ENCODE measurements at places on chromosomes 11 and 22.

DNA sequence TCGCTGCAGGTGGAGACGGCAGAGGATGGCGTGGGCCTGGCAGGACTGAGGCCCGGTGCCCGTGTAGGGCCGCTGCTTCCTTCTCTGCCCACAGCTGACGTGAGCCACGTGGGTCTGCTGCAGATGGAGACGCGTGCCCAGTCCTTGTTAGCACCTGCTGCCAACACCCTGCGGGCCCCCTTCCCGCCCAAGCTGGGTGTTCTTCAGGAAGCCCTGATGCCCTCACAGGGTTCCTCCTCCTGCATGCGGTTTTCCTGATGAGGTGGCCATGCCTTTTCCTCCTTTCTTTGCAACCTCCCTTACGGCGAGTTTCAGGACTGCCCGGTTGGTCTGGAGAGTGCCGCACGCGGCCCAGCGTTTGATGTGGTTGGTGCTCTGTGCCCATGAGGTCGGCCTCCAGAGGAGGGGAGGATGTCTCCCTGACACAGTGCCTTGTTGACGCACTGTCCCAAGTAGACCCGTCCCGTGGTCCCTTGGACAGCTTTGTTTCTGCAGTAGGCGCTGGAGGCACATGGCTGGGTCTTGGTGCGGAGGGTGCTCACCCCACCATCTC lies 44.7 kb downstream of the AP2A2 start:
- peak; percentile 5 for DNase-seq

- no peak for DNase-seq
Measured at GRCh38 chr22:22364207-22364606, 119.6 kb downstream of the VPREB1 start.

DNA sequence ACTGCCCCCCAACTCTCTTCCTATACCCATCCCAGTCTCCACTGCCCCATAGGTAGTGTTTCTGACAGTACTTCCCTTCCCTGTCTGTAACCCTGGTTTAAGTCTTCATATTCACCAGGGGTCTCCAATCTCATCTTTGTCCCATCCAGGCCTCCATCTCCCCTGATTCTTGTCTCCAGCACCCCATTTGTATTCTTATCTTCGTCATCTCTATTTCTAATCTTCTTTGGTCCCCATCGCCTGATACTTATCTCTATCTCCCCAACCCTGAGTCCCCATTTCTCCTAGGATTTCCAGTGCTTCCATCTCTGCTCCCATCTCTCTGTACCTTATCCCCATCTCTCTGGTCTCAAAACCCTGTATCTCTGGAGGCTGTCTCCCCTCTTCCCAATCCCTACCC lies 1.8 kb downstream of the PHOX2A start:
- no peak for DNase-seq

DNA sequence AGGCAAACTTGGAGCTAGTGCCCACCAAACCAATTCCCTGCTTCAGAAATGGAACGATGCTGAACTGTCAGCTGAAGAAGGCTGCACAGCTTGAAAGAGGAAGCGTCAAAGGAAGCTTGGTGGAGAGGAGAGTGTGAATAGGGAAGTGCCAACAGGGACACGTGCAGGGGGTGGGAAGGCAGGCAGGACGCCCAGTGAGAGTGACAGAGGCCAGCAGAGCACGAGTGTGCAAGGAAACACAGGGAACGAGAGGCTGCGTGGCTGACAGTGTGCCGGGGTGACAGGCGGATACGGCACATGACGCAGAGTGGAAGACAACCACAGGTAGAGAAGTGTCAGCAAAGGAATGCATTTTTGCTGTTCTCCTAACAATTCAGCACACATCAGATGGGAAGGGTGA lies 196.4 kb downstream of the LARGE1 start:
- no peak for DNase-seq

- DNase-seq: no peak
Measured at GRCh38 chr11:72575533-72576242, 98.5 kb downstream of the PDE2A start.

DNA sequence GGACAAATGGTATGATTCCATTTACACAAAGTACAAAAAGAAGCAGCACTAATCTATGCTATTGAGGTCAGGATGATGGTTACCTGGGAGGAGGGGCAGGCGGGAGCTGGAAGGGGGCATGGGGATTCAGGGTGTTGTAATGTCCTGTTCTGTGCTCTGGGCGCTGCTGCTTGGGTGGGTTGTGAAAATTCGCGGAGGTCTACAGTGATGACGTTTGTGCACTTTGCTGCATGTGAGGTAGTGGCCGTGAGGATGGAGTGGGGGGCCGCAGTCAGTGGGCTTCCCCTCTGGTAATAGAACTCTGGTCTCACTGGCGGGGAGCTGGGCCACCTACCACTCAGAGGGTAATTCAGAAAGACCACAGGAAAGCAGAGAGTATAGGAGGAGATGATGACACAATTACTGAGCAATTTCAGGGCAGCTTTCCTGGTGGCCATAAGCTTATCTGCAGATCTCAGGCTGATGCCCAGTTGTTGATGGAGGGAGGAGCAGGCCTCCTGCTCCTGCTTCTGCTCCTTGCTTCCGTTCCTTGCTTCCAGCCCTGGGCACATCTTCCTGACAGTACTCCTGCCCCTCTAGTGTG lies 121.5 kb downstream of the CEP164 start:
- DNase-seq: no peak

GRCh38 chr11:25211635-25212254 lies 714.9 kb downstream of the LUZP2 start:
- no peak for DNase-seq

DNA sequence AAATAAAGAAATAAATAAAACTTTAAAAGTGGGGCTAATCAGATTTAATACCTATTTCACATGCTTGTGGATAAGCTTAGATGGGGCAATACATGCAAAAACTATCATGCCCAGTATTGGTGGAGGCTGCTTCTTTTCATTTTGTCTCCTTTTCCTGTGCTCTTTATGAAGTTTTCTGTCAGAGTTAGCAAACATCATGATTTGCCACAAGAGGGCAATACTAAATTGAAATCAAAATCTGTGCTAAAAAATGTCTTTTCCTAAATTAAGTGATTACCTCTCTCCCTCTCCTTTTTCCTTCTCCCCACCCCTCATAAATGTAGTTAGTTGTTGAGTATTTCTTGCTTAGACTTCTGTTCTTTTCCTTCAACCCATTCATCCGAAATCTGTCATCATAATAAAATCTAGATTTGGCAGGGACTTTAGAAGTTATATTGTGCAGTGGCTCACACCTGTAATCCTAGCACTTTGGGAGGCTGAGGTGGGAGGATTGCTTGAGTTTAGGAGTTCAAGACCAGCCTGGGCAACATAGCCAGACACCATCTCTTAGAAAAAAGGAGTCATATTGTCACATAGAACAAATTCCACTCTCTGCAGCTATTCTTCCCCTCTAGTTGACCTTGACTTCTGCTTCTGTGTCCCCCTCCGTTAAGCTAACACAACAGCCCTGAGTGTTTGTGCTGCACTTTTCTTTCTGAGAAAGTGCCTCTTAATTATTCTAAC lies 4.7 kb upstream of the ARHGAP42 start:
- DNase-seq: peak; percentile 12

GRCh38 chr11:122672892-122673291 lies 17.4 kb downstream of the UBASH3B start:
- no peak for DNase-seq

DNA sequence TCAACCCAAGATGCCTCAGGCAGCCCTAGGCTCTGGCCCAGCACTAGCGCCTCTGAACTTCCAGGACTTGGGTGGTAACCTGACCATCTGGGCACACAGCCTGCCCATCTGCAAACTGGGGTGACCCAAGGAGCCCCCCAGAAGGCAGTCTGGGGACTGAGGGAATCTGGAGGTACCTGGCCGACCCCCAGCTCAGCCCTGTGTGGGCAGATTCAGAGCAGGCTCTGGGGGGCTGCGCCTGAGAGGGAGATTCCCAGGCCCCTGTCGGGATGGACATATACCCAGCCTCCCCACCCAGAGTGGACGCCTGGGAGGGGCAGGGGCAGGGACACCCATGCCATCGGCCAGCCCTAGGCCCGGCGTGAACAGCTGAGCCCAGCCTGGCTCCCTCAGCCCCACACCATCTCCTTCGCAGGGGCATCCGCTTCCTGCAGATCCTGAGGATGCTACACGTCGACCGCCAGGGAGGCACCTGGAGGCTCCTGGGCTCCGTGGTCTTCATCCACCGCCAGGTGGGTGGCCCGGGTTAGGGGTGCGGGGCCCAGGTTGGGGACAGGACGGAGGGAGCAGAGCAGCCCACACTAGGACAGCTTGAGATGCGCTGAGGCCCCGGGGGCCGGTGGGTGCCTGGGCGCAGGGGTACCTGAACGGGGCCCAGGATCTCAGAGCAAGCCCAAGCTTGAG lies 126.9 kb downstream of the KCNQ1 start:
- DNase-seq: no peak

DNA sequence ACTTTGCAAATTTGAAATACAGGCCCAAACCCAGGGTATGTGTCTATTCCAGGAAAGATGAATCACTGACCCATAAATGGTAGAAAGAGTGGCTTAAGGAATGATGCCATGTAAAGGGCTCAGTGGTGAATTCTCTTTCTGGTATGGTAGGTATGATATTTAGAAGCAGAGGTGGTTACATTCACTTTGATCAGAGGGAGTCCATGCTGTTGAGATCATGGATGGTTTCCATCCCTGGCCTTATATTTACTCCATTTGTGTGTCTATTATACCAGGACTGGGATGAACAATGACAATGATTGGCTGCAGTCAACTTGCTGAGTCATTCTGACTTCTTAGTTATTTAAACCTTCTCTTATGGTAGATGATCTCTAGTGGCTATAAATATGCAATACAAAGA lies 419.8 kb upstream of the LRRC4C start:
- DNase-seq: no peak

- no peak for DNase-seq
Measured at GRCh38 chr22:20750461-20751184, 23.3 kb upstream of the SERPIND1 start.

- no peak for DNase-seq
Measured at GRCh38 chr11:66637557-66638176, 836 bp upstream of the RBM4 start.

DNA sequence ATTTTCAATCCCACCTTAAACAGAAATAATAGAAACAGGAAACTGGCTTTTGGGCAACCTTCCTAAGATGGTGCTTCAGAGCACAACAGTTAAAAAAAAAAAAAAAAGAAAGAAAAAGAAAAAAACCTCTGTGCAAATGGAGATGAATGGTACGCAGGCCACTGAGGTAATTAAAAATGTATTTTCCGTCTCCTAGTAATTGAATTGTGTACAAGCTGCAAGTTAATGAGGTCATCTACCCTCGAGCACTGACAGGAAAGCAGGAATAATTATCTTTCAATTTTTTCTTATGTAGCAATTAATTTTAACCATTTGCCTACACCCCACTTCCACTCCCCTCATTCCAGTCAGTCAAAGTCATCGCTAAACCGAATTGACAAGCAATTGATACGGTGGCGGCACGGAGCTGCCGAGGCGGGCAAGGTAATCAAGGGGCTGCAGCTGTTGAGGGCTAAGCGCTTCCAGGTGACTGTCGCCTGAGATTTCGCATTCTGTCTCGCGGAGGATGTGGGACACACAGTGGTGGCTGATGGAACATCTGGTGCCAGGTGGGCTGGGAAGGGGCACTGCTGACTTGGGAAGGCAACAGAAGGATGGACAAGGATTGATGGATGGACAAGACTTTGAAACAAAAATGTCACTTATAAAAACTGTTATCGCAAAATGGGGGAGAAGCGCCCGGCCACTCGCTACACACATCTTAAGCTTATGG lies 109.4 kb downstream of the RCN1 start:
- DNase-seq: peak; percentile 38

GRCh38 chr11:131483453-131483852 lies 113.0 kb downstream of the NTM start:
- DNase-seq: no peak

GRCh38 chr11:60977836-60978235 lies 6.4 kb downstream of the CD6 start:
- DNase-seq: no peak

DNA sequence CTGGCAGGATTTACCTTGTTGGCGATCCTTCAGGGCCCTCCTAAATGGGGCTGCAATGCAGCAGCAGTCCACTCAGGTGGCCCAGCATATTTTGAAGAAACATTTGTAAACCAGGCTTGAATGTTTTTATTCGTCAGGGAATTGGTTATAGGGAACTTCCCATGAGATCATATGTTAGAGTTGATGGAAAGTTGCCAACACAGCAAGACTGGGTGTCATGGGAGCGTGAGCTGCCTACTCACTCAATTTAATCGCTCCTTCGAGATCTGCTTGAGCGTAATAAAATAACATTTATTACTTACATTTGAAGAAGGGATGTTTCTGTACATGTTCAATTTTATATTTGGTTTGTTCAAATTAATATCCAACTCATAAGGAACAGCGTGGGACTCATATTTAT lies 19.4 kb downstream of the OR2AT4 start:
- DNase-seq: no peak

DNA sequence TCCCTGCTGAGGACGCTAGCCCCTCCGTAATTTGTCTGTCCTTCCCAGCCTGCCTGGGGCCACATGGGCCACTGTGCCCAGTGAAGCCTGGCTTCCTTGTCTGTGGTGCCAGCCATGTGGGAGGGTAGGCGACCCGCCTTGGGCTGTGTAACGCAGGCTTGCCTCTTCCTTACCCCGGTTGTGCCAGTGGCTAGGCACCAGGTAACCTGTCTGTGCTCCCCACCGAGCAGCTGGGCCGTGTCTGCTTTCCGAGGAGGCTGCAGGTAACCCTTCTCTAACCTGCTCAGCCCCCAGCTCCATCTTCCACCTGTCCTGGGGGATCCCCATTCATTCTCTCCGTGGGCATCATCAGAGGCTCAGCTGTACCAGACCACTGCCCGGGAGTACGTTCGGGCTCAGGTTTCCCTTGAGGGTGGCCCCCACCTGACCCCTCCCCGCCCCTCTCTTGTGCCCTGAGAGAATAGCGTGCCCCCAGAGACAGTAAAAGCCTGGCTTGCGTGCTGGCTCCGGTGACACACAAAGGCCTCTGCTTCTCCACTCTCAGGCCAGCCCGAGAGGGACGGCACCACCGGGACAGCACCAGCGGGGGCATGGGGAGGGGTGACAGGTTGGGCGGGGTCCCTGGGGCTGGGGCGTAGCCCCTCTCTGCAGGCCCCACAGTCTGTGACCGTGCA lies 79.1 kb downstream of the CDKN1C start:
- no peak for DNase-seq

DNA sequence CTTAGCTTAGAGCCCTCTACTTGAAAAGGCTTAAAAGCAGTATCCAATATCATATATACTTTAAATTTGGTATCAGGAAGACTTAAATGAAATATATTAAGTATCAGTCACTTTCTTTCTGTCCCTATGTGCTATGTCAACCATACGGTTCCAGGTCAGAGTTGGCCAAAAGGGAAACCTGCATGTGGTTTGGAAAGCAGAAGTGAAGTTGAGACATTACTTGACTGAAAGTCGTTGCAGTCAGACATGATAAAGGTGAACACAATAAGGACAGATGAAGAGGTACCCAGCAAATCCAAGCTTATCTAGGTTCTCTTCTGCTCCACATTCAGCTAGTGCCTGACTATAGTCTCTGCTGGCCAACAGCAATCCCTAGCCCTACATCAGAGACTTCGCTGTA lies 336.8 kb downstream of the KCNA4 start:
- no peak for DNase-seq

DNA sequence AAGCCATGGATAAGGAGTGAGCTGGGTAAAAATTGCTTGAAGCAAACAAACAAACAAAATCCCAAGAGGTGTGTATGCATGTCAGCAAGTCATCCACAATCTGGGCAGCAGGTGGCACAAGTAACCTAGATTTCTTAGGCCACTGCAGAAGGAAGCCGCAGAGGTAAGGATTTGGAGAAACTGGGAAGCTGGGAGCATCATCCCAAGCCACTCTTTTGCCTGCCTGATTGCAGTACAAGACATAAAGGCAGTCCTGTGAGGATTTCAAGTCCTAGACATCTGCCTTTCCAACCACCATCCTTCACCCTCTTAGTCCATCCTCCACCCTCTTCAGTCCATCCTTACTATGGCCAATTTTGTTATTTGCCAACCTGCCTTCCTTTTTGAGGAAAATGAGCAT lies 67.2 kb upstream of the BMAL1 start:
- peak; percentile 73 for DNase-seq
